Osteoblast (primary cell): ENCODE measurements at places on chromosomes 2 and 18. TPM values are rescaled to one million over a fixed set of nuclear protein-coding genes. Genes with fewer than 3 reads are reported as not detected.

- no peak overlapping the region for H3K27ac ChIP-seq
- H3K4me3 ChIP-seq, result no peak overlapping the region
- DNase-seq, result no peak
- peaks cover 6% of the 10 kb centered on the region for H3K36me3 ChIP-seq
Observed at GRCh38 chr2:159380685-159381239, 94.3 kb upstream of the WDSUB1 start.

DNA sequence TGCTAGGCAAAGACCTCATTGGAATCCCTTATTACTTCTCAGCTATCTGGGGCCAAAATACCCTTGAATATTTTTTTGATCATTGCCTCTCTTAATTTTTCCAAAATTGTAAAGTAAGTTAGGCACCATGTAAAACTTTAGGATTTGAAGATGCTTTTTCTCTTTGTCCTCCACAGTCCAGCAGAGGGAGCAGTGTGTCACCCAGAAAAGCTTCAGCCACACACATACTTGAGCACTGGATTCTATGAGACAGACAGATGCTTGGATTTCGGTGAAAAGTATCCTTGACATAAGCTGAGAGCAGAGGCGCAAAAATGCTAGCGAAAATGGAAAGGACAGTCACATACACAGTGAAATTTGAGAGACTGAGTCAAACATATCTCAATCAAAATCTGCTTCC lies 74.7 kb upstream of the KCNJ3 start:
- no peak for DNase-seq
- H3K27me3 ChIP-seq, result no peaks in the 10 kb centered on the region
- H3K4me3 ChIP-seq, result no peak overlapping the region
- no peaks in the 10 kb centered on the region for H3K4me1 ChIP-seq

DNA sequence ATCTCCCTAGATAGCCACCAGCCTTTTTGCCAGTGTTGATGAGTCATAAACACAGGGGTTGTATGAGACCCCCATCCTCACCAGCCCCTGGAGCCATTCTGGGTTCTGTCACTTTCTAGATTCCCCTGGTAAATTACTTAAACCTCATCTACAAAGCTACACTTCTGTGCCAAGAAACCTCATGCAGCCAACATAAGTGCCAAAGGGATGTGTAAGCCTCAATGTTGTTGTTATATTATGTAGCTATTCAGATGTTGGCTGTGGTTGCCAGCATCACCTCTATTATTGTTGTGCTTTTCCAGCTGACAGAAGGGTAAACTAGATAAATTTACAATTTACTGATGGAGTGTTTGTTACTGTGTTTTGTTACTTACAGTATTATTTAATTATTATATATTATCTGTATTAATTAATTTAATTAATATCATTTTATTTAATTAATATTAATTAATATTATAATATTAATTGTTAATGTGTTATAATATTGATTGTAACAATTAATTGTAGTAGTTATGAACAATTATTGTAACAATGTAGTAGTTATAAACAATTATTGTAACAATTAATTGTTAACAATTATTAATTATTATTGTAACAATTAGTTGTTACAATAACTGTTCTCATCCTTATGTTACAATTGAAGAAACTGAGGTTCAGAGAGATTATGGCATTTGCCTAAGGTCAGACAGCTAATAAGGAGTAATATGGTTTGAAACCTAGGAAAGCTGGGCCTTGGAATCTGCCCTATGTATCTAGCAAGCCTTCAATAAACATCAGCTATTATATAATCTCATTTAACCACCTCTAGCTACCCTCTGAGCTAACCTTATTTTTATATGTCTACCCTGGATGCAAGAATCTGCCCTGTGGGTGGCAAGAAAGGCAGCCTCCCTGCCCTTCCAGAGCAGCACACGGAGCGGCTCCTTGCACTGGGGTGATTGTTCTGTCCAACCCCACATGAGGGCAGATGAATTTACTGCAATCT lies 36.1 kb downstream of the PSTPIP2 start:
- no peaks in the 10 kb centered on the region for H3K27me3 ChIP-seq
- H3K4me3 ChIP-seq, result no peak overlapping the region
- no peak overlapping the region for H3K27ac ChIP-seq
- peak; percentile 87 for DNase-seq
- H3K4me1 ChIP-seq, result peaks cover 9% of the 10 kb centered on the region

DNA sequence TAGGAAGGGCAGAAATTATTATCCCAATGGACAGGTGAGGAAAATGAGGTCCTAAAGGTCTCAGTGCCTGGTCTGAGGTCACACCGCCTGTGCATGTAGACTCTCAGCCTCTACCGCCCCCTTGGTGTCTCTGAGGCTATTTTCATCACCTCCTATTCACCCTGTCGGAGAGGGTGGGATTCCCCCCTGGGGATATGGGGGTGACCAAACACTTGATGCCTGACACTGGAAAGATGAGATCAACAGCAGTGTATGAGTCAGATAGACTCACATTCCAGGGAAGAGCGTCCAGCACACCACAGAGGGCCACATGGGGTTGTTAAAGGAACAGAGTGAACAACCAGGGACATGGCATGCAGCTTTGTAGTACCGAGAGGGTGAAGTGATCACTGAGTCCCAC lies 199.7 kb downstream of the SMAD2 start:
- H3K36me3 ChIP-seq, result no peaks in the 10 kb centered on the region
- DNase-seq, result no peak
- H3K27me3 ChIP-seq, result peaks cover 3% of the 10 kb centered on the region
- H3K4me3 ChIP-seq, result no peak overlapping the region

- H3K36me3 ChIP-seq, result no peaks in the 10 kb centered on the region
- H3K4me3 ChIP-seq, result no peak overlapping the region
Observed at GRCh38 chr18:845152-845819, 33.2 kb upstream of the YES1 start.

DNA sequence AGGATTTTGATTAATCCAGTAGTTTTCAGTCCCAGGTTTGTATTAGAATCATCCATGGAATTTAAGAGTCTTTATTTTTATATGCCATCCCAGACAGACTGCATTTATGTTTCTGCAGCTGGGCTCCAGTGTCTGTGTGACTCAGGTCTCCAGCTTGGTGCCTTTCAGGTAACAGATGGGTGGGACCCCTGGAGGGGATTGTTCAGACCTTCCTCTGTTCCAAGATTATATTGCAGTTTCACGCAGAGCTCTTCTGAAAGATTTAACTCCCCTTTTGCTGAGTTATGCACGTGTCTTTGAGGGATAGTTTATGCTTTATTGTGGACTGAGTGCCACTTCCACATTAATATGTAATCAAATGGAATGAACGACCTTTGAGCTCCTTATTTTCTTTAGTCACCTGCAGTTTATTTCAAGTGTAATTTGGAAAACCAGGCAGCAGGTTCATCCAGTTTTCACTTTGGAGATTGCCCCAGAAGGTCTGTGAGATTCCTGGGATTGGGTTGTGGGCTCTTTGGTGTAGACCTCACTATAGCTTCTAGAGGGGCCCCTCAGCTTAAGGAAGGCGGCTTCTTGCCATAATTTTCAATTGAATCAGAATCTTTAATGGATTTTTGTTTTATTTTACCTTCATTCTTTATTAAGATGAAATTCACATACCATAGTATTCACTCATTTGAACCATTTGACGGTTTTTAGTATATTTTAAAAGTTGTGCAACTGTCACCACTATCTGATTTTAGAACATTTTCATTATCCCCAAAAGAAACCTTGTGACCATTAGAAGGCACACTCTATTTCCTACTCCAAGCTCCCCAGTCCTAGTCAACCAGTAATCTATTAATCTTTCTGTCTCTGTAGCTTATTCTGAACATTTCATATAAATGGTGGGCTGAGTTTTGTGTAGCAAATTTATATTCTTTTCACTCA lies 135.0 kb downstream of the WDSUB1 start:
- H3K27ac ChIP-seq, result no peak overlapping the region
- H3K27me3 ChIP-seq, result no peaks in the 10 kb centered on the region
- peaks cover 26% of the 10 kb centered on the region for H3K36me3 ChIP-seq
- no peak for DNase-seq
- H3K4me3 ChIP-seq, result no peak overlapping the region
- no peaks in the 10 kb centered on the region for H3K4me1 ChIP-seq

DNA sequence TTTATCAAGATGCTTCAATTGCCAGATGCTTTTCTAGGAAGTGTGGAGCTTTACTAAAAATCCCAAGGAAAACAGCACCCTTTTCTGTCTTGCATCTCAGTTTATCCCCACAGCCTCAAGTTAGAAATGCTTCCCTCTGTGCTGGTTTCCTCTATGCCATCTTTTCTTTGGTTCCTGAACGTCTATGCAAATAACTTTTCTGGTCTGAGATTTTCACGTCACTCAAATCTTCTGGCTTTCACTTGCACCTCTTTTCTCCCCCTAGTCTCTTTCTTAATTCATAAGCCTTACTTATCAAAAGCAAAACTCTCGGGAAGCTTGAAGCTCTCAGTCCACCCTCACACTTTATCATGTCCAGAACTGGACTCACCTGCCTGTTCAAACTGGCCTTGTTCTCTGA lies 33.9 kb downstream of the ARHGAP25 start:
- no peak overlapping the region for H3K27ac ChIP-seq
- peaks cover 6% of the 10 kb centered on the region for H3K27me3 ChIP-seq
- H3K4me1 ChIP-seq, result peaks cover 6% of the 10 kb centered on the region
- no peak for DNase-seq

DNA sequence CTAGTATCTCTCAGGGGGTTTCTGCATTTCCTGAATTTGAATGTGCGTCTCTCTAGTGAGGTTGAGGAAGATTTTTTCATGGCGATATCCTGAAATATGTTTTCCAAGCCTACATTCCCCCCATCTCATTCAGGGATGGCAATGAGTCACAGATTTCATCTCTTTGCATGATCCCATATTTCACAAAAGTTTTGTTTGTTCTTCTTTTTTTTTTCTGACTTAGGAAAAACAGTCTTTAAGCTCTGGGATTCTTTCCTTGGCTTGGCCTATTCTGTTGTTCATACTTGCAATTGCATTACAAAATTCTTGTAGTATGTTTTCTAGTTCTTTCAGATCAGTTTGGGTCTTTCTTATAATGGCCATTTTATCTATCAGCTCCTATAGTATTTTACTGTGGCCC lies 136.5 kb downstream of the DSEL start:
- no peaks in the 10 kb centered on the region for H3K36me3 ChIP-seq
- DNase-seq, result peak; percentile 51
- no peaks in the 10 kb centered on the region for H3K27me3 ChIP-seq

DNA sequence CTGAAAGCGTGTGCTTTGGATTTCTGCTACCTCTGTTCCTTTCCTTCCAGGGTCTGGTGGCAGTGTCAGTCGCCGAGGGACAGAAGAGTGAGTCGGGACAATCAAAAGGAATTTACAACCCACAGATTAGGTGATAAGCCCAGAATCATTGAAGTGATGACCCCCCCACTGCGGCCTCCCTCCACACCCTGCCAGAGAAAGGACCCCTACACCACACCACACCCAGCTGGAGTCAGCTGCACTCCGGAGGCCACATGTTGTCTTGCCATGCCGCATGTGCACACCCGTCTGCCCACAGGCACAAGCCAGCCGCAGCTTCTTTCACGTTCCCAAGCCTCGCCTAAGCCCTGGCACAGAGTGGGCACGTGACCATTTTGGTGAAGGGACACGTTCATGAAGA lies 366.8 kb upstream of the SALL3 start:
- H3K4me1 ChIP-seq, result no peaks in the 10 kb centered on the region
- H3K27ac ChIP-seq, result no peak overlapping the region
- H3K4me3 ChIP-seq, result no peak overlapping the region
- DNase-seq, result no peak

DNA sequence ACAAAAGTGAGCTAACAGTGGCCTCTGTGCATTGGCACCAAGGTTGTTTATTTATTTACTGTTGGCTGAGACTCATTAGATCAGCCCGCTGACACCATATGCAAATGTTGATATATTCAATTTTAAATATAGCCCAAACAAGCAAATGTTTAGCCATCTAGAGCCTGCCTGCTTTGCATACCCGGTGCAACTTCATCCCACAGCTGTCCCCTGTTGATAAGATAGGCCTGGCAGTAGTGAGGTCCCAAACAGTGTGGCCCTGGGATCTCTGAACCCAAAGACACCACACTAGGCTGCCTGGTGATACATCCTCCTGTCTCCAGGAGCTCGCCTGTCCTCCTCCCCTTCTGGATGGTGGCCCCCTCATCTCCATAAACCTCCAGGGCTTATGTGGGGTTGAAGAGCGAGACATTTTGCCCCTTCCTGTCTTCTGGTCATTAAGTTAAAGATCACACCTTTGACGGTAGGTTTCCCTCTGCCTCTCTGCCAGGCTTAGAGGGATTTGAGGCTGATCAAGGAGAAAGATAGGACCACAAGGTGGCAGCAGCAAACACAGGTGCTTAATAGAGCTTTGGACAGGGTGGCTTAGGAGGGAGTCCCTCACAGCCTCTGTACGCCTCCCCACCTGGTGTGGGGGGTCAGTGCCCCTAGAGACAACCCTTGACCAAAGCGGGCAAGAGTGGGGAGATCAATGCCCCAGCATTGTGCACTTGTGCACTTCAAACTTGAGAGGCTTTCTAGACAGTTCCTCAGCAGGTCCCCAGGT lies 23.7 kb upstream of the MYO5B start:
- H3K4me3 ChIP-seq, result no peak overlapping the region
- H3K36me3 ChIP-seq, result no peaks in the 10 kb centered on the region
- H3K27ac ChIP-seq, result no peak overlapping the region
- H3K27me3 ChIP-seq, result no peaks in the 10 kb centered on the region
- no peaks in the 10 kb centered on the region for H3K4me1 ChIP-seq

- no peak overlapping the region for H3K4me3 ChIP-seq
- H3K27ac ChIP-seq, result no peak overlapping the region
- no peaks in the 10 kb centered on the region for H3K4me1 ChIP-seq
- no peaks in the 10 kb centered on the region for H3K36me3 ChIP-seq
- H3K27me3 ChIP-seq, result no peaks in the 10 kb centered on the region
- no peak for DNase-seq
Observed at GRCh38 chr2:81324046-81324445, 1019.5 kb upstream of the LRRTM1 start.

DNA sequence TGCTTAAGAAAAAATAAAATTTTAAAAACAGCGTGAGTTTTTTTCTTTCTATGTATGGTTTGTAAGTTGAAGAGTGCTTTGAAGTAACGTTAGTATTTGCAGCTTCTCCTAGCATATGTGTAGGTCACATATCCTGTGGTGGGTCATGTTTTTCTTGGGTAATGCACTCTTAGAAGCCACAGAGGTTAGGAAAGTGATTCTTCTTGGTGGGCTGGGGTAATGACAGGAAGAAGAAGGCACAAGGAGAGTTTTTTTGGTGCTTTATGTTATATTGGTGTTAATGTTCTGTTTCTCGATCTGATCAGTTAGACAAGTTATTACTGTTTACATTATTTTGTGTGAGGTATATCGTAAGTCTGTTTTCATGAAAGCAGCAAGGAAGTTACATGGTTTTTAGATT lies 109.0 kb downstream of the ICA1L start:
- no peak overlapping the region for H3K27ac ChIP-seq
- DNase-seq, result no peak
- H3K4me1 ChIP-seq, result no peaks in the 10 kb centered on the region
- H3K36me3 ChIP-seq, result no peaks in the 10 kb centered on the region

The KLHL14 gene
- total RNA-seq, result not detected in 2 replicates

The PROC gene
- total RNA-seq, result 0.29 TPM in 1 of 2 replicates, not detected in the other

The TACR1 gene
- total RNA-seq, result under 0.01 and 0.29 TPM in 2 replicates

The TXNDC2 gene
- 0.29 and 0.36 TPM in 2 replicates for total RNA-seq

The PSMA8 gene
- not detected in 2 replicates for total RNA-seq

The HAAO gene
- total RNA-seq, result 0.72 and 1.8 TPM in 2 replicates

The KIF5C gene
- 0.29 and 0.36 TPM in 2 replicates for total RNA-seq

The KYNU gene
- total RNA-seq, result 5.9 and 10.9 TPM in 2 replicates
